Hematopoietic multipotent progenitor cell treated with erythropoietin and hydrocortisone succinate and interleukin-3 and kit ligand, for 8 days (in vitro differentiated cells): ENCODE measurements at places on chromosomes 5 and 9.

DNA sequence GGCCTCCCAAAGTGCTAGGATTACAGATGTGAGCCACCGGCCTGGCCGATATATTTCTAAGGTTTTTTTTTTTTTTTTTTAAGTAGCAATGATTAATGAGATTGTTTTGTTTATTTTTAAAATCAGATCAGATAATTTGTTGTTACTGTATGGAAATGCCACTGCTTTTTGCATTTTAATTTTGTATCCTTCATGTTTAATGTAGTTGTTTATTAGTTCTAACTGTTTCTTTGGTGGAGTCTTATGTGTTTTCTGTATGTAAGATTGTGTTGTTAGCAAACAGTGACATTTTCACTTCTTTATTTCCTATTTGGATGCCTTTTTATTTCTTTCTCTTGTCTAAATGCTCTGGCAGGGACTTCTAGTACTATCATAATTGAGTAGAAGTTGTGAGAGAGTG, 87.3 kb downstream of the DMXL1 start:
- DNase-seq = no peak

GRCh38 chr5:149957855-149958254, 2.7 kb upstream of the SLC26A2 start:
- no peak for DNase-seq

DNA sequence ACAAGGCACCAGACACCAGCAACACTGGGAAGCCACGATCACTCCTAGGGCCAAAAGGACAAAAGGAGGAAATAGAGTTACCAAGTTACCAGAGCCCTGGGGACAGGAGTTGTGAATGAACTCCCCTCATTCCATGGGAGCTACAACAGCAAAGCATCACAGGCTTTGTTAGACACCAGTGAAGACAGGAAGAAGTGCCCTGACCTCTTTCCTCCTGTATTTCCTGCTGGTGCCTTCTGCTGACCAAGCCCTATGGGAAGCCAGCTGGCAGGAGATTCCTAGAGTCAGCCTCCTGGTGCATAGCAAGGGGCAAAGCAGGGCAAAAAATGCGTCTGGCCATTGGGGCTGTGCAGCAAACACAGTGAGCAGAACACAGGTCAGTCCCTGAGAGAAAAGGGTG, 374.7 kb downstream of the ZSWIM6 start:
- DNase-seq = no peak

GRCh38 chr5:131384616-131385214, 120.9 kb downstream of the CDC42SE2 start:
- DNase-seq = peak; percentile 40

GRCh38 chr9:95032580-95033341, 284.7 kb downstream of the FANCC start:
- no peak for DNase-seq

- no peak for DNase-seq
These were observed 165.0 kb upstream of the ERCC6L2 start for GRCh38 chr9:95710446-95710845.

GRCh38 chr9:126667190-126668055, 53.7 kb downstream of the LMX1B start:
- DNase-seq = no peak

DNA sequence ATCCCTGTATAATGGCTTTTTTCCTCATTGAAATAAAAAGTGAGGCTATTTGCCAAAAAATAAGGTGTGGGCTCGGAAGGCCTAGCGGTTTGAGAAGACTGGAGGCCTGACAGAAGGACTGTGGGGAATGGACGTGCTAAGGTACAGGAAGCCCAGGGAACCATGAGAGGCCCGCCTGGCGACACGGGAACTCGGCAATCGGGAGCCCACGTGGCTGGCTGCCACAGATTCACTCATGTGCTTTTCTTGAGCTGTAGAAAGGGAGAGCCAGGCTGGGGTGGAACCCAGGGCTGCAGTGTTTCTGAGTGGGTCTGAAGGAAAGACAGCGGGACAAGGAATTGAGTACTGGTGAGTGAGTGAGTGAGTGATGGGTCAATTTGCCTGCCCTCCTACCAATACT, 11.9 kb upstream of the DDX41 start:
- no peak for DNase-seq

DNA sequence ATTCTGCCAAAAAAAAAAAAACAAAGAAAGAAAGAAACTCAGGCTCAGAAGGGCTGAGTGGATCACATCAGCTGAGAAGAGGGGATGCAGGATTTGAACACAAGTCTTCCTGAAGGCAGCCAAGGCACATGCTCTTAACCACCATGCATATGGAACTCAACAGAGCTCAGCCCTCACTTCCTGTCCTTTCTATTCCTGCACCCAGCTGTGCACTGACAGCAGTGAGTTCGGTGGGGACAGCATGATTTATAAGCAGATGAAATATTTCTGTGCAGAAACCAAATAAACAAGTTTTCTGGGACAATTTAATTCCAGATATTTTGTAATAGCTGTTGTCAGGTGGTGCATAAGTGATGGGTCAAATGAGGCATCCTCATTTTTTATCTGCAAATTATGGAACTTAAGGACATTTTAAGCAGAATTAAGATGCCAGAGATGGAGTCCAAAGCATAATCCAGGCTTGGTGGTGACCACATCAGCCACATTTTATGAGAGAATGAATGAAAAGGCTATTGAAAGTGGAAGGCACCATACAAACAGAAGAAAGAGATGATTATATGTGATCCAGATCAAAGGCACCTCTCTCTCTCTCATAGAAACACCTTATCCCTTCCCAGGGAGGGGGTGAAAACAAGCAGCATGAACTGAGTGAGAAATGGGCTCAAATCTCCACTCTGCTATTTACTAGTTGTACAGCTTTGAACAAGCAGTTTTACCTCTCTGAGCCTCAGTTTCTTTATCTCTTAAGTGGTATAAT, 303.6 kb upstream of the MSX2 start:
- DNase-seq = no peak

- DNase-seq = peak; percentile 79
These were observed 12.9 kb upstream of the RHOBTB3 start for GRCh38 chr5:95718203-95718602.

- DNase-seq = no peak
These were observed 12.1 kb upstream of the P4HA2 start for GRCh38 chr5:132239776-132240175.

DNA sequence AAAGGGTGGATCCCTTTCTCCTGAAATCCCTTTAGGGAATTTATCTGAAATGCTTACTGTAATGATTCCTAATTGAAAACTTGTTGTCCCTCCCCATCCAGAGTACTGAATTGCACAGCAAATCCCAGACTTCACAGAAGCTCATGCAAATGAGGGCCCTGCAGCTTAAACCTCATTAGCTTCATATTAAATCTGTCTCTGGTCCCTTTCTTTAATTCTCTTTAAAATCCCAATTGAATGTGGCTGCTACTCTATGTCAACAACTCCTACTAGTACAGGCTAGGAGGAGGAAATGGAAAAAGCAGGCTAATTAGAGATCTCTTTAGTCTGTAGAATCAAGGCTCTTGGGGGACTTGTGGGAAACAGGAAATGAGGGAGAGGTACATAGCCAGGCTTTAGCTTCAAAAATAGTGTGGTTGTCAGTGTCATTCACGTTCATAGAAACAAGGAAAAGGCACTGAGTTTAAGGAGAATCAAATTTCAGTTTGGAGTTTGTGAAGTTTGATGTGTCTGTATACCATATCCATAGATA, 191.3 kb upstream of the PRDM9 start:
- DNase-seq = no peak

GRCh38 chr5:91119217-91119616, 263.9 kb downstream of the ARRDC3 start:
- DNase-seq = no peak

- no peak for DNase-seq
These were observed 94.8 kb upstream of the CDH12 start for GRCh38 chr5:22947921-22948320.

- DNase-seq = no peak
These were observed 889.4 kb upstream of the SEMA6A start for GRCh38 chr5:117463881-117464570.

- no peak for DNase-seq
These were observed 101.5 kb downstream of the COL23A1 start for GRCh38 chr5:178488696-178489095.

- peak; percentile 73 for DNase-seq
These were observed 15.4 kb downstream of the LMAN2 start for GRCh38 chr5:177336112-177336511.

DNA sequence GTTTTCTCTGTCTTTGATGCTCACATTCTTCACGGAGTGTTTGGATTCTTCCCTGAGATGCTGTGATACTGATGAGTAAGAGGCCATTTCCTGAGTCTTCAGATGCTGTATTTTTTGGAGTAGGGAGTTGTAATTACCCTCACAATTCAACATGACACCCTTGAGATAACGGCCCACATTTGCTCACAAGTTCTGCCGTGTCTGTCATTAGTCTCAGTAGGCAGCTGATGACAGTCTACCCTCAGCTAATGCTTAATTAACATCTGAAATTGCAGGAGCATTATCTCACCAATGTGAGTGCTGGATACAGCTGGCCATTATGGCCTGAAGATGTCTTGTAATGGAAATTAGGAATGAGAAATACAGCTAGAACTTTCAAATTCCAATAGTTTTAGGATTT, 307.1 kb upstream of the ADCY2 start:
- no peak for DNase-seq

DNA sequence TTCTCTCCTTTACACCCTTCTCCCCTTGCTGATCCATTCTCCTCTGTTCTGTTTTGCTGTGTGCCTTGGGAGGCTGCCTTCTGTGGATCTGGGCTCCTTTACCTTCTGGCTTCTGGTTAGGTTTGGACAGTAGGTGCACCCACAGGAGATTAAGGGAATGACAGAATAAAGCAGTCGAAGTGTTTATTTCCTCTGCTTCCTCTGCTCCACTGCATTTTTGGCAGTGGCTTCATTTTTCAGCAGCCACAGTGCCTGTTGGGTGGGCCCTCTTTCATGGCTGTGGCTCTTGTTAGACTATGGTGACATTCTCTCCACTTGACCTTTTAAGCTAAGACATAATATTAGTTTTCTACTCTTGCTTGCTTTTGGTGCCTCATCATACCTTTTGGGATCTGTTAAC, 144.1 kb downstream of the CCDC171 start:
- DNase-seq = no peak

DNA sequence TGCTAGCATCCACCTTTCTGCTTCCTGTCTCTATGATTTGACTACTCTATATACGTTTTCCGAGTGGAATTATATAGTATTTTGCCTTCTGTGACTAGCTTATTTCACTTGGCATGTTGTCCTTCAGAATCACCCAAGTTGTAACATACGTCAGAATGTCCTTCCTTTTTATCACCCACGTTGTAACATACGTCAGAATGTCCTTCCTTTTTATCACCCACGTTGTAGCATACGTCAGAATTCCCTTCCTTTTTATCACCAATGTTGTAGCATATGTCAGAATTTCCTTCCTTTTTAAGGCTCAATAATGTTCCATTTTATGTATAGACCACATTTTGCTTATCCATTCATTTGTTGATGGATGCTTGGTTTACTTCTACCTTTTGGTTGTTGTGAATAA, 22.9 kb upstream of the TAS2R1 start:
- DNase-seq = no peak

- DNase-seq = no peak
These were observed 160.0 kb downstream of the TMEM161B start for GRCh38 chr5:88108490-88109279.

GRCh38 chr5:36630201-36631145, 24.1 kb downstream of the SLC1A3 start:
- no peak for DNase-seq

DNA sequence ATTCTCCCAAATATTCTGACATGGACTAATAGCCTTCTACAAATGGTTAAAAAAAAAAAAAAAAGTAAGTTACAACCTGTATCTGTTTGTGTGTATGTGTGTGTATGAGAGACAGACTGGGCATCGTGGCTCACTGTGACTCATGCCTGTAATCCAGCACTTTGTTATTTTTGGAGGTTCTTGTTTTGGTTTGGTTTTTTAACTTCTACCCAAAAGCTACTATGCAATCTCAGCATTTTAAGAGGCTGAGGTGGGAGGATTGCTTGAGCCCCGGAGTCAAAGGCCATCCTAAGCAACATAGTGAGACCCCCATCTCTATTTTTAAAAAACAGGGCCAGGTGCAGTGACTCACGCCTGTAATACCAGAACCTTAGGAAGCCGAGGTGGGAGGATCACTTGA, 17.6 kb upstream of the HAVCR1 start:
- DNase-seq = no peak

DNA sequence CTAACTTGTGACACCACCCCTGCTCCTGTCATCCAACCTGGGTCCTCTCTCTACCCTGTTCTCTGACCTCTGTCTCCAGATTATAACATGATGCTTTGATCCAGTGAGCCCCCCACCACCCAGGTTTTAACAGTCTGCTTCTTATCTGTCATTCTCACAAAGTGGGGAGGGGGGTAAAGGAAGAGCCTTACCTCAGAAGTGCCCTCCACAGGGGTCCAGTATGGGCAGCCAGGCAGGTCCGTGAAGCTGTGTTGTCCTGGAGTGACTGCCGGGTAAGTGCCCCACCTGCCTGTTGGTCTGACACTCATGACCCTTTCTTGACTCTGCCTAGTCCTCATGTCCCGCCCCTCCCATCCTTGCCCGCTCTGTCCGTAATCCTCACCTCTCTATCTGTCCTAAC, 3.4 kb downstream of the IL11RA start:
- no peak for DNase-seq

DNA sequence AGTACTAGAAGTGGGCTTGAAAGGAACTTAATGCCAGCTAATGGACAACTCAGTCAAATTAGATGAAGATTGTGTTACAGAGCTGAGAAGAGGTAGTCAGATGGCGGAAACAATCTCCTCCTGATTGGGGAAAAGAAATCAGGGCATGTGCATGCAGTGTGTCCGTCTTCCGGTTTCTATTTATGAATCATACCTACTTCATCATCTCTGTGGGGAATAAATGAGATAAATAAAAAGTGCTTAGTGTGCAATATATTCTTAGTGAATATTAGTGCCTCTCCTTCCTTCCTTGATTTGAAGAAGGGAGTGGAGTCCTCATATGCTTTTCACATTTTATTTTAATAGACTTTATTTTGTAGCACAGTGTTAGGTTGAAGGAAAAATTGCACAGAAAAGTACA, 108.7 kb upstream of the NFIL3 start:
- DNase-seq = no peak

DNA sequence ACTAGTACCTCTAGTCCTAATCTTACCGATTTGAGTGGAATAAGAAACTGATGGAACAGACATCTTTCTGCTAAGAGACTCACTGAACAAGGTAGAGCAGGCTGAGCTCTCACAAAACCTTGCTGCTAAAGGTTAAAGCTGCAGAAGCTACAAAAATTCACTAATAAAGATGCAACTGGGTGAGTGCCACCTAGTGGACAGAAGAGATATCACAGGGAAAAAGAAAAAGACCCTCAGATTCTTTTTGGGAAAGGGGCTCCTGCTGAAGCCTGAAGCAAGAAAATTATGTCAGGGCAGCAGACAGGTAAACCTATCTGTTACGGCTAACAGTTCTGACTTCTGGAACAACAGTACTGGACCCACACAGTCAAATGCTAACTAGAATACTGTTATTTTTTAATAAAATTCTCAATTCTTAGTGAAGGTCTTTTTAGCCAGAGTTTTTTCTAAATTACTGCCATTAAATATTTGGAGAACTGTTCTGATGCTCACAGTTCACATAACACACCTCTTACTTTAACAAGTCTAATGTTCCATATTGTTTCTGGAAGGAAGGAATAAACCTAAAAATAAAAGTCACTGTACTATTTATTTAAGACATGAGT, 51.2 kb downstream of the DIAPH1 start:
- DNase-seq = peak; percentile 29
